Left colon (tissue), 2 donors: ENCODE measurements at places on chromosomes 13 and 19.

DNA sequence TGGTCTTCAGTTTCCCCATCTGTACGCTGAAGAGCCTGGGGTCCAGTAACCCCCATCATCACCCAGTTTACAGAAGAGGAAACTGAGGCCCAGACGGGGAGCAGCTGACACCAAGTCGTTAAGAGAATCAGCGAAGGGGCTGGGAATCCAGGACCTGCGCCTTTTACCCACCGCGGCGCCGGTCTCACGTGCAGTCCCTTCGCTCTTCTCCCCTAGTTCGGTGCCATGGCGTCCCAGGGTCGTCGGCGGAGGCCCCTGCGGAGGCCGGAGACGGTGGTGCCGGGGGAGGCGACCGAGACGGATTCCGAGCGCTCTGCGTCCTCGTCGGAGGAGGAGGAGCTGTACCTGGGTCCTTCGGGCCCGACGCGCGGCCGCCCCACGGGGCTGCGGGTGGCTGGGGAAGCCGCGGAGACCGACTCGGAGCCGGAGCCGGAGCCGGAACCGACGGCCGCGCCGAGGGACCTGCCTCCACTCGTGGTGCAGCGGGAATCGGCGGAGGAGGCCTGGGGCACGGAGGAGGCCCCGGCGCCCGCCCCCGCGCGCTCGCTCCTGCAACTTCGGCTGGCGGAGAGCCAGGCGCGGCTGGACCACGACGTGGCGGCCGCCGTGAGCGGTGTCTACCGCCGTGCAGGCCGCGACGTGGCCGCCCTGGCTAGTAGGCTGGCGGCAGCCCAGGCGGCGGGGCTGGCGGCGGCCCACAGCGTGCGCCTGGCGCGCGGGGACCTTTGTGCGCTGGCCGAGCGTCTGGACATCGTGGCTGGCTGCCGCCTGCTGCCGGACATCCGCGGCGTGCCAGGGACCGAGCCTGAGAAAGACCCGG is 698 bp downstream of the BLOC1S3 start:
- no peak for DNase-seq

- no peak for DNase-seq
These were observed 22.6 kb downstream of the KLHL26 start for GRCh38 chr19:18659281-18660050.

- DNase-seq, result no peak
These were observed 202.2 kb upstream of the STARD13 start for GRCh38 chr13:33487575-33488243.

DNA sequence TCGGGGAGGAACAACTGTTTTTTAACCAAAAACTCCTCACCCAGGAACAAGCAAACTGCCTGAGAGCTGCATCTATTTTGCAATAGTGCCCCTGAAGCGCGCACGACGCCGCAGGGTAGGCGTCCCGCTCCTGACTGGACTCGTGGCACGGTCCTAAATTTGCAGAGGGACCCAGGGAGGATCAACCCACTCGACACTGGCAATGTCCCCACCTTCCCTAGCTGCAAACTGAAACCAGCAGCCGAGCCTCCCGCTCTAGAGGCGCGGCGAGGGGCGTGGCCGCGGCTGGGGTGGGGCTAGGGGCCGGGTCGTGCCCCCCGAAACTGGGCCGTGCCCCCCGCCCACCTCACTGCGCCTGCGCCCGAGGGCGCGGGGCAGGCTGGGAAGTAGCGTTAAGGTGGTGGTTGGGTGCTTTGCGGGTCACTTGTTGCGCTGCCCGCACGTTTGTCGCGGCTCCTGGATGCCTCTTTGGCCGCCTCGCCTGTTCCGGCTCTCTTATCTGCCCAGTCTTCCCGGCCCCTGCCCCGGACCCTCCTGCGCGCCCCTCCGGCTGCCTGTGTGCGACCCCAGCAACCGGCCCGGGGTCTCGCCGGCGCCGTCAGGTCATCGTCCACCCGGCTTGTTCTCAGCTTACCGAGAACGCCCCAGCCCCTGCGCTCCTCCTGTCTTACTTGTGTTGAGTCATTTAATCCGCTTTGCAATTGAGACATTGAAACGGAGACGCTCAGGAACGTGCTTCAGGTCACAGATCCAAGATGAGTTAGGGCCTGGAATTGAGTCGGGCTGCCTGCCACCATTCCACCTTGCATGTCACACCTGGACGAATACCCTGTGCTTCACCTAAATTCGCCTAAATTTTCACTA is 37.9 kb upstream of the LSM14A start:
- DNase-seq, result peak; percentile 86

- DNase-seq, result no peak
These were observed 407.3 kb upstream of the SGCG start for GRCh38 chr13:22773465-22773864.

- no peak for DNase-seq
These were observed 9.6 kb downstream of the CHERP start for GRCh38 chr19:16532440-16533234.

GRCh38 chr13:114143806-114144605 is 11.6 kb upstream of the RASA3 start:
- no peak for DNase-seq

- DNase-seq, result no peak
These were observed 37.7 kb upstream of the DCUN1D2 start for GRCh38 chr13:113528101-113528812.

DNA sequence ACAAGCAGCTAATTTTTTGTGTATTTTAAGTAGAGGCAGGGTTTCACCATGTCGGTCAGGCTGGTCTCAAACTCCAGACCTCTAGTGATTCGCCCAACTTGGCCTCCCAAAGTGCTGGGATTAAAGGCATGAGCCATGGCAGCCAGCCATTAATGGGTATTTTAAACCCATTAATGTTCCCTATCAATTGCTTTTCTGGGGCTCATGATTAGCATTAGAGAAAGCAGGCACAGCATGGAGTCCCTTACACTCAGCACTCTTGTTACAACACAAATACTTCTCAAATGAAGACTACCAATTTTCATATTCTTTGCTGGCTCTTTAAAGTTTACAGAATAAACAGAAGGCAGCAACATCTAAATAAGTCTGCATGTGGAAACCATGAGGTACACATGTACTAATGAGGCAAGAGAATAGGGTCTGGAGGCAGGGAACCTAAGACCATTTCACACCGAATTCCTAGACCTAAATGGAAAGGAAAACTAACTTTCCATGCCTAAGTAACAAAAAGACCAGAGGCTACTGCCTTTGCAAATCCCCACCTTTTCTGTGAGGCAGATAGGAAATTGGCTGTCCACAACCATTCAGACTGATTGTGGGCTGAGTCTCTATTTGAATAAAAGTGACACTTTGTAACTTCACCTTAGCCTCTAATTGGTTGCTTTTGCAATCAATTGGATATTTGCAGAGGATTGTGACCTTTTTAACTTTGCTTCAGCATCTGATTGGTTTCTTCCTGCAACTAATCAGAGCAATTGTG is 21.2 kb downstream of the ZNF675 start:
- DNase-seq, result no peak

DNA sequence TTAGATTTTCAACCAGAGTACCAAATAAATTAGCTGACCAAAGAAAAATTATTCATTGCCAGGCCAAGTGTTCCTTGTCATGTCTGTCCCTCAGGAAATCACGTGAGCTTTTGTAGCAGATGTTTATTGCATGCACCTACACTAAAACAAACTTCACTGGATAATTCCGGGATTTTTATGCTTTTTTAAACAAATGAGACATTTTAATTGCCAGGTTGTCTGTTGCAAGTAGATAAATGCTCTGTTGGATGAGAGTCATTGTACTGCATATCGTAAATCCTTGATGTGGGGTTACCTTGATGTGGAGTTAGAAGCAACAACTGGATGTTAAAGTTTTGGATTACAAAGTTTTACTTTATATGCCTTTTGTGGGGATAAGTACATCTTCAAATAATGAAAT is 1187.7 kb upstream of the PCDH9 start:
- DNase-seq, result no peak

GRCh38 chr13:74388626-74389025 is 254.4 kb upstream of the KLF12 start:
- no peak for DNase-seq

- DNase-seq, result no peak
These were observed 25.8 kb downstream of the BTBD2 start for GRCh38 chr19:1989513-1990229.

DNA sequence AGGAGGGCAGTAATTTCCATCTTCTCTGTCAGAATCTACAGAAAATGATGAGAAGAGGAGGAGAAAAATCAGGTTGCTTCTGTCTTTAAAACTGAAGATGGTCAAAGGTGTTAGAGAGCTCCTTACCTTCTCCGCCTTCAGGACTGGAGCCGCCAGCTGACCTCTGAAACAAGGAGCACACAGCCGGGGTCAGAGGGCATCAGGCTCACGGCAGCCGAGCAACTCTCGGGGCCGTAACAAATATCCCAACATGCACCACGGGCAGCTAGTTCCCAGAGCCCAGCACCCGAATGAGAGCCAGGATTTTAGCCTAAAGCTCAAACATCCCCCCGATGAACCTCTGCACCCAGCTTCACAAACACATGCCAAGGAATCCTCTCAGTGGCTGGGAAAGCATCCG is 27.6 kb downstream of the CAPS start:
- DNase-seq, result no peak

GRCh38 chr13:60230593-60230992 is 66.9 kb upstream of the DIAPH3 start:
- DNase-seq, result no peak

DNA sequence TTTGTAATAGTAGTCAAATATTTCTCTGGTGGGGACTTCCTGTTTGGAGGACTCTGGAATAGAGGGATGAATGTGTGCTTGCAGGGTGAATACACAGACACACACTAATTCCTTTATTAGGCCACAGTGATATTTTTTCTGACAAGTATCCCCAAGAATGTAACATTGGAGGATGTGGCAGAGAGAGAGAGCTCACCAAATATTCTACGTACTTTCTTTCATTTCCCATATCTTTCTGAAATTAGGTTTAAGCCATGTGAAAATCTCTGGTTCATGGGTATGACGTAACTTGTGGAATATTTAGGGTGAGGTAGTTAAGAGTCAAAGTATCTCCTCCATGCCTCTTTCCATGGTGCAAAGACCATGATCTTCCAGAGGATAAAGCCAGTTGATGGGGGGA is 463.4 kb downstream of the DIAPH3 start:
- DNase-seq, result no peak

- DNase-seq, result no peak
These were observed 1469.5 kb downstream of the SLITRK1 start for GRCh38 chr13:82412749-82413148.

- no peak for DNase-seq
These were observed 319.0 kb downstream of the KCNRG start for GRCh38 chr13:50334115-50334778.

- no peak for DNase-seq
These were observed 99.4 kb downstream of the ZMYM2 start for GRCh38 chr13:20057963-20058362.

- peak; percentile 69 for DNase-seq
These were observed 67.0 kb upstream of the SERP2 start for GRCh38 chr13:44306371-44307192.

DNA sequence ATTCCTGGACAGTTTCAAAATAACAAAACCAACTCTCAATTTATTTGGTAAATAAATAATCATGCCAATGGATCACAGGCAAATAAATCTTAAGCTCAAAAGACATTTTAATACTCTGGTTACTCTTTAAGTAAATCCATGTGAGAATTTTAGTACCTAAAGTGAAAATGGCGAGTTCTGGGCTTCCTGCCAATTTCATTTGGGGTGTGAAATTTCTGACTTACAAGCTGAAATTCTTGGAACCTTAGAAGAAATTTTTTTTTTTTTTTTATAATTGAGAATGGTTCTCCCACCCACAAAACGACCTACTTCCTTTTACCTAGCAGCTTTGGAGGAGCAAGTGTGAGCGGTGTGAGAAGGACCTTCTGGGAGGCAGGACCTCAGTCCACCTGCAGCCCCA is 354.5 kb upstream of the NBEA start:
- no peak for DNase-seq

GRCh38 chr13:26878438-26878837 is 117.9 kb upstream of the GPR12 start:
- no peak for DNase-seq

- DNase-seq, result no peak
These were observed 951.1 kb upstream of the SLC10A2 start for GRCh38 chr13:104017317-104017716.

DNA sequence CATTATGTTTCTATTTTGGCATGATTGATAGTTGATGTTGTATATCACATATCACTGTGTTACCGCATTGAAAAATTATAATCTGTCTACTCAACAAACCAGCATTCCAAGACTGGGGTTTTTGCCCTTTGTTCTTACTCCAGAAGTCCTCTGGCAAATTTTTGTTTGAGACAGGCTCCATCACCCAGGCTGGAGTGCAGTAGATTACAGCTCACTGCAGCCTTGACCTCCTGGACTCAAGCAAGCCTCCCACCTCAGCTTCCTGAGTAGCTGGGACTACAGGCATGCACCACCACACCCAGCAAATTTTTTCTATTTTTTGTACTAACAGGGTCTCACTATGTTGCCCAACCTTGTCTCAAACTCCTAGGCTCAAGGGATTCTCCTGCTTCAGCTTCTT is 741.0 kb downstream of the PCDH9 start:
- no peak for DNase-seq

DNA sequence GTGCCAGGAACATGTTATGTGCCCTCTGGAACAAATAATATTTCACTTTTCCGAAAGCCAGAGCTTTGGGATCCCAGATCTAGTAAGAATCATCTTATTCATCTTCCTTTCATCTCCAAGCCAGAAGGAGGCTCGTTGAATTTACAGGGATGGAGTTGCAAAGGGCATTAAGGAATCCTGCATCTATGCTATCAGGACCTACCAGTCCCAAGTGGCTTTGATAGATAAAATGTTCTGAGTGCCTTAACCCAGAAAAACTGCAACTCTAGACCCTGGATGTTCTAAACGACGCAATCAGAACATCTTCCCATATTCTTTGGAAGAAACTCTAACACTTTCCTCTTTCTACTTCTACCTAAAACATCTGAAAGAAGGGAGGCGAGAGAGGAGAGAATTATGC is 9.2 kb upstream of the EDDM13 start:
- DNase-seq, result no peak

GRCh38 chr13:36872621-36873020 is 47.4 kb downstream of the SMAD9 start:
- peak; percentile 36 for DNase-seq

DNA sequence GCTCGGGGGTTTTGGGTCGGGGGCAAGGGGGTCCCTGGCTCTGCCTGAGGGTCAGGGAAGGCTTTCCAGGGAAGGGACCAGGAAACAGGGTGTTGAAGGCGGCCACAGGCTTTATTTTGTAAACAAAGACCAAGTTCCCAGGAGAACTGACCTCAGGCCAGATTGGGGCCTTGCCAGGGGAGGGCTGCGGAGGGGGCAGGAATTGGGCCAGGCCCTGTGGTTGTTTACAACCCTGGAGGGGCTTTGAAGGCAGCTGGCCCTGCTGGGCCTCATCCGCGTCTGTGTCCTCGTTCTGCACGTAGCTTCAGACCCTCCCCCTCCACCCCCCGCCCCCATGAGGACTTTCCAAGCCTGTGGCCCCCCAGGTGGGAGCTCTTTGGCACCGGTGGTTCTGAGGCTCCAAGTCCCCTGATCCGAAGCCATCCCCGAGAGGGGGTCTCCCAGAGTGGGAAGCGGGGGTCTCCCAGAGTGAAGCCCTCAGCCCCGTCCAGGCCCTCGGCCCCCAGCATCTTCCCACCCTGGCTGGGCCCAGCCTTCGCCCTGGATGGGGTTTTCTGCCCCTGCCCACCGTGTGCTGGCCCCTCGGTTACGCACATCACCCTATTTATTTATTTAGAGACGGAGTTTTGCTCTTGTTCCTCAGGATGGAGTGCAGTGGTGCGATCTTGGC is 13.5 kb upstream of the BSG start:
- no peak for DNase-seq
